ENCODE measurements at places on chromosomes 5 and 9.

DNA sequence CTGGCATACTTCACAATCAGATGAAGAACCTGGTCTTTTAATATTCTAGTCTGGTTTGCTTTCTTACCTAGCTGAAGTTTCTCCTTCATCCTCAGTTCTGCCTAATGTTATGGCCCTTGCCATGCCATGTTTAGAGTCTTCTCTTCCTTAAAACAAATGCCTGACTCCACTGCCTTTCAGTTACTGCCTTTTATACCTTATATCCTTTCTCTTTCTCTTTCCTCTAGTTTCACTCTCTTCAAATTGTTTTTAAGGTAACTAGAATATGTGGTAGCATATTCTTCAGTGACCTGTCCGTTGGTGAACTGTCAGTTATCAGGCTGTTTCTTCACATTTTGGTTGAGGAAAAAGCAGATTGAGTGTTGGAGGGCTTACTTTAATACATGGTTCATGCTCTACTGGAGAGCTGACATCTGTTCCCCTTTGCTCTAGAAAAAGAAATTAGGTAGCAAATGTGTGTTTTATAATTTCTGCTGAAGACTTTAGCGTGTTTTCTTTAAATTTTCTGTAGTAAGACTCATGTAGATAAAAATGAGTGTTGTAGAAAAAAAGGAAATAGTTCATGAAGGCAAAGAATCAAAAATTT lies 103.8 kb downstream of the DMXL1 start:
- DNase-seq = no peak

DNA sequence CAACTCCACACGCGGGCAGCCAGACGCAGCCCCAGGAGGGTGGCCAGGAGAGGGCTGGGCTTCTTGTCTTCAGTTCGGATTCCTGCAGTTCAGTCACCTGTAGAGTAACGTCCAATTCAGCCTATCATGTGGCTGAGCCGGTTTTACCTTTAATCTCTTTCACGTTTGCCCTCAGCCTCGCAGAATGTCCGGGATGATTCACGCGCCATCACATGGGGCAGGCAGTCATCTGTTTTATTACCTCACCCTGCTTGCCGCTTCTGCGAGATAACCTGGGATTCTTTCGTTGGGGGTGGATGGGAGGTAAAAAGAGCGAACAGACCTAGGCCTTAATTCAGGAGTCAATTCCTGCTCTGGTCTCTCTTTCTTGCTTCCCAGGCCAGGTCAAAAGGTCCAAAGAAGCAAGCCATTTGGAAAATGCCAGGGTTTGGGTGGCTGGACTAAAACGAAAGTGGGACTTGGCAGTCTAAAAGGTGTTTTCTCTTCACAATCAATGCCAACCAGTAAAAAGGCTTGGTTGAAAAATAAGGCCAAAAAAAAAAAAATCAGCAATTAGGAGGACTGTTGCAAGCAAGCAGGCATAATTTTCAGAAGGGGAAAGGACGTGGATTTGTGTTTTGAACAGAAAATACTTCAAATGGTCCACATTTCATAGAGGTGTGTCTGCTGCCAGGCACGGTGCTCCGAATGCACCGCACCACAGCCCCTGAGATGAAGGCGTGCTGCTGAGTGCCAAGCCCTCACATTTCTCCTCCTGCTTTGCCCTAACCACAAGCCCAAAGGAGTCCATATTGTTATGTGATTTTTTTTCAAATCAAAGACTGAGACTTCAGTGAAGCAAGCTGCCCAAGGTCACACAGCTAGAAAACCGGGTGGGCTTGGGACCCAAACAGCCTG lies 2.8 kb upstream of the WWC1 start:
- no peak for DNase-seq

DNA sequence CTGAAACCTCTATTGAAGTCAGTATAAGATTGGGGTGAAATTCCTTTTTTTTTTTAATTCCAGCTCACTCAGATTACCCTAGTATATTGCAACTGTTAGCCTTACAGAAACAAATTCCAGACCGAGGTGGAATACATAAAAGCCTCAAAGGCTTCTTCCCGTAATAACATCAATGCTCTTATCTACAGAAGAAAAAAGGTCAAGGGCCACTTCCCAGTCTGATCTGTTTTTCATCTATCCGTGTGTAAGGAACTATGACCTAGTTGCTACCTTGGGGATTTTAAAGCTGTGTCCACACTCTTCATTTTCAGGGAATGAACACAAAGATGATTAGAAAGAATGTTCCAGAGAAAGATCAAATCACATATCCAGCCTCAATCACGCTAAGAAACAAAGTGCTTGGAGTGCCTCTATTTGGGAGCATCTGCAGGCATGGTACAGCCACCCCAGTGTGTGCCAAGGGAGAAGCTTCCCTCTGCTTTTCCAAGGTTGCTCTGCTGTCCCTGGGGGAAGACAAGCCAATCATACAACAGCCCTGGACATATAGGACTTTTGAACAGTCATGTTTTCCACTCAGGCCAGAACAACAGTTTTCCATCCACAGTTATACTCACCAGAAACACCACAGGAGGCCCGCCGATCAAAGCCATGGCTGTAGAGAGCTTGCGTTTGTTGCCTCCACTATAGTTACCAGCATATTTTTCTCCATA lies 23.5 kb downstream of the NIPSNAP3B start:
- no peak for DNase-seq

- no peak for DNase-seq
Measured at GRCh38 chr5:32458880-32459495, 14.4 kb upstream of the ZFR start.

- DNase-seq = no peak
Measured at GRCh38 chr5:142619815-142620214, 66.1 kb downstream of the FGF1 start.

DNA sequence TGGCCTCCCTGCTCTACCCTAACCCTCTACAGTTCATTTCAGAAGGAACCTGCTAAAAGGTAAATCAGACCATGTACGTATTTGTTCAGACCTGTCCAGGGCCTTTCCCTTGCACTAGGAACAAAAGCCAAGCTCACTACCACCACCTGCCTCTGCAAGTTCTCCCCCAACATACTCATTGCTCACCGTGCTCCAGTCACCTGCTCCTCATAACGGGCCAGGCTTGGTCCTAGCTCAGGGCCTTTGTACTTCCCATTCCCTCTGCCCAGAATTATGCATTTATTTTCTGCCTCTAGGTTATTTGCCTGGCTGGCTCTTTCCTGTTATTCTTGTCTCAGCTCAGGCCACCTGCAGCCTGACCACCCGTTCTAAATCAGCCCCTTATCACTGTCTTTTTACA lies 4.8 kb upstream of the FGF1 start:
- no peak for DNase-seq

DNA sequence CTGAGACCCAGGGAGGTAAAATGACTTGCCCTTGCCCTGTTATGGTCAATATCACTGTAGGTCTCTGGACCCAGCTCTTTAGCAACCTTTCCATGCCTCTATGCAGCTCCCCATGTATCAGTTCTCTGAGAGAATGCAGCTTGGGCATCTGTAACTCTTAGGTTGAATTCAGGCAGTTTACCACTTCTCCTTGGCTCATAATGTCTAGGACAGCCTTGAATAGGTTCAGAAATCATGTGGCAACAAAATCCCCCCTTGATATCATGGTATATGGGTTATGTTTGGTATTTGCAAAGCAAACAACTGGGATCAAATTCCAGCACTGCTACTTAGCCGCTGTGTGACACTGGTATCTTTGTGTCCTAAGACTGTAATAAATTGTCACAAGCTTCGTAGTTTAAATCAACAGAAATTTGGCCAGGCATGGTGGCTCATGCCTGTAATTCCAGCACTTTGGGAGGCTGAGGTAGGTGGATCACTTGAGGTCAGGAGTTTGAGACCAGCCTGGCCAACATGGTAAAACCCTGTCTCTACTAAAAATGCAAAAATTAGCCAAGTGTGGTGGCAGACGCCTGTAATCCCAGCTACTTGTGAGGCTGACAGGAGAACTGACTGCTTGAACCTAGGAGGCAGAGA lies 10.7 kb upstream of the SUB1 start:
- DNase-seq = no peak

- no peak for DNase-seq
Measured at GRCh38 chr9:77965445-77966123, 66.0 kb downstream of the GNAQ start.

DNA sequence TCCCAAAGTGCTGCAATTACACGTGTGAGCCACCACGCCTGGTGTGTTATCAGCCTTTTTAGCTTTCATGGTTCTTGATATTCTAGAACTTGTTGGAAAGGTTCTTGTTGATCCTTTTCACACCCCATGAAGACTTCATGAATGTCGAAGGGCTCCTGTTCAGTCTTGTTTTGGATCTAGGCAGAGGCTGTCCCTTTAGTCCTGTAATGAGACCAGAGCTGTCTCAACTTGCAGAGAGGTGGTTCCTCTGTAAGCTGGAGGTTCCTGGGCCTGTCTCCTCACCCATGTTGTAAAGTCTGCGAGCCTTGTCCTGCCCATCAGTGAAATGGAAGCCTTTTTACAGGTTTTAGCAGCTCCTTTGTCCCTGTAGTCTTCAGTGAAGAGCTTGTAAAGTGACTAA lies 38.2 kb downstream of the PRRC2B start:
- DNase-seq = no peak

- no peak for DNase-seq
Measured at GRCh38 chr5:87020099-87020934, 247.4 kb upstream of the RASA1 start.

DNA sequence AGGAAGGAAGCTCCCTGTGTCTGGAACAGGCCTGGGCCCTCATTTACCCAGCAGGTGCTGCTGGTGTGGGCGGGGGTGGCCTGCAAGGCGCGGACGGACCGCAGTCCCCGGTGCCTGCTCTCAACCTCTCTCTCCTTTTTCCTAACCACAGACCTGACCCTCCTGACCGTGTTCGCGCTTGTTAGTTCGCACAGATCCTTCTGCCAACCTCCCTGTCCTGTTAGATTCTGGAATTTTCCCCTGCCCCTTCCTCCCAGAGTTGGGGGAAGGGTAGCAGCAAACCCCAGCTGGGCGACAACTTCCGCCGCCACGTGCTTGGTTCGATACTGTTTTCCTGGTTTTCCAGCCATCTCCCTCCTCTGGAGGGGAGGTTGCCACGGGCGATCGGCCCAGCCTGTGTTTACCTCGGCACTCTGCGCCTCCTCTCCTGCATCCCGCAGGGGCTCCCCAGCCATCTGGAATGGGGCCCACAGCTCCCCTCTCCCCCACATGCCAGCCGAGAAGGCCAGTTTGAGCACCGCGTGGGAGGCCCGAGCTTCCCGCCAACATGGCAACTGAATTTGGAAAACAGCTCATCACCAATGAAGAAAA lies 70.8 kb upstream of the UNC5A start:
- peak; percentile 3 for DNase-seq

GRCh38 chr5:74482990-74483389 lies 157.5 kb downstream of the ENC1 start:
- DNase-seq = no peak

DNA sequence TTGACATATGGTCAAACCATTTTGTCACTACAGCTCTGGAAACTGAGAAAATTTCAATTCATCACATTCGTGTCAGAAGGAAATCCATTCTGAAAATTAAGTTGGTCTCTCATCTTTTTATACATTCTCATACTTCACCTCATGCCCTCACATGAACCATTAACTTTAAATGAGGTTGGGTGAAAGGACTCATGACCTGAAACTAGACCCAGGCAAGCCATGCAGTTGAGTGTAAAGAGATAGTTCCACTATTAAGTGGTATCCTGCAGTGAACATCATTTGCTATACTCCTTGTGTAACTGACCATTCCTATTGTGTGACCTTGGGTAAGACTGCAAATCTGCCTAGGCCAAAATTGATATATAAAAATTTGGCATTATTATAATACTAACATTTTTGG lies 299.6 kb upstream of the GRIN3A start:
- DNase-seq = no peak

DNA sequence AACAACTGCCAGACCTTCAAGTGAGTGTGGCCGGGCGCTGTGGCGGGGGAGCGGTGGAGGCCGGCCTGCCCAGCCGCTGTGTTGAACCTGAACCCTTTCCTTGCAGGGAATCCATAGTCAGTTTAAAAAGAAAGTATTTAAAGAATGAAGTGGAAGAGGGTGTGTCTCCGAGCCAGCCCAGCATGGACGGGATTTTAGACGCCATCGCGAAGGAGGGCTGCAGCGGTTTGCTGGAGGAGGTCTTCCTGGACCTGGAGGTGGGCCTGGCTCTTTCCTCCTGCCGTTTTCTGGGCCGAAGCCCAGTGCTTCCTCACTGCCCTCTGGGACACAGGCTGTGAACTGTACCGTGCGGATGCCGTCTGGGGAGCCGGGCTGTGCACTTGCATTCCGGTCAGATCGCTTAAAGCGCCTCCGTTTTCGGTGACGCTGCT lies 19.1 kb downstream of the EXOC3 start:
- no peak for DNase-seq

DNA sequence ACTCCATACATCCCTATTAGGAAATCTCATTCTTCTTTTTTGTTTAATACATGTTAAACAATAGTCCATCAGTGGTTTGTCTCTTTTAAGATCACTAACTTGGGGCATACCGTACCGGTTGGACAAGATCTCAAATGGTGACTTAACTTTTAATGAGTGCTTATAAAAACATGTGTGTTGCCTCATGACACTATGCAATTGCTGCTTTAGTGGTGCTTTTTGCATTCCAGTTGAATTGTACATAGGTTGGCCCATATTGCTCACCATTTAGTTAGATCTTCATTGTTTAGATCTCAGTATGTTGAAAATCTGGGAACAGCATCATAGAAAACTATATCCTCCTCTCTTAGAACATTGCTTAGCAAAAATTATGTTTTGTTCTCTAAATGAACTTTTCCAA lies 17.8 kb downstream of the C9orf85 start:
- no peak for DNase-seq

GRCh38 chr9:70340572-70340971 lies 73.9 kb downstream of the KLF9 start:
- DNase-seq = no peak

DNA sequence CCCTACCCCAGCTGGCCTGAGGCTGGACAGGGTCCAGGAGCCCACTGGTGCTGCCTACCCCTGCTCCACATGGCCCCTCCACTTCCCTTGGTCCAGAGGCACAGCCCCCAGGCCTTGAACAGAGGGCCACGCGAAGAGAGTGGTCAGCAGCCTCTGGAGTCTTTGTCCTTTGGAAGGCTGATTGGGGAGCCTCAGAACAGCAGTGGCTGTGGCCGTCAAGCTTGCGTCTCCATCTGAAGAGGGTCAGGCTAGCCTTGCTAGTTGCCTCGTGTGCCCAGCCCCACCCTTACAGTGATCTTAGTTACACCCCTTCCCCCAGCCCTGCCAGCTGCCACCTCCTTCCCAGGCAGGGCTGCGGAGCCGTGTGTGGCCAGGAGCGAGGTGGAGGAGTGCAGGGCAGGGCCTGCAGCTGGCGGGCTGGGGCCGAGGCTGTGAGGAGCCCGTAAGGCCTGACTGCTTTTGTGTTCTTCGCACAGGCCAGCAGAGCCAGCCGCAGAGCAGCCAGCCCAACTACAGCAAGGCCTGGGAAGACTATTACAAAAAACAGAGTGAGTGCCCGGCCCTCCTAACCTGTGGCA lies 30.1 kb upstream of the PRDM12 start:
- no peak for DNase-seq
